H1 (cell line): ENCODE measurements at places on chromosomes 13 and 19.
A peak's percentile ranks its signal among the peaks of the same experiment; 100 is the strongest.

- no peaks in the 10 kb centered on the region for H3K36me3 ChIP-seq
- peak; percentile 90 for DNase-seq
- H3K4me1 ChIP-seq, result peaks cover 20% of the 10 kb centered on the region; the same call in 1 of the 2 replicates
- H3K4me3 ChIP-seq, result peak overlapping the region; percentile 96; the same call in 1 of the 2 replicates
Observed at GRCh38 chr19:17339088-17339741, 1.9 kb downstream of the GTPBP3 start.

GRCh38 chr19:40367577-40368434 lies 19.3 kb downstream of the PLD3 start:
- no peak for DNase-seq
- peaks cover 11% of the 10 kb centered on the region for H3K4me1 ChIP-seq
- H3K27ac ChIP-seq, result no peak overlapping the region; the same call in 1 of the 2 replicates
- no peak overlapping the region for H3K4me3 ChIP-seq

DNA sequence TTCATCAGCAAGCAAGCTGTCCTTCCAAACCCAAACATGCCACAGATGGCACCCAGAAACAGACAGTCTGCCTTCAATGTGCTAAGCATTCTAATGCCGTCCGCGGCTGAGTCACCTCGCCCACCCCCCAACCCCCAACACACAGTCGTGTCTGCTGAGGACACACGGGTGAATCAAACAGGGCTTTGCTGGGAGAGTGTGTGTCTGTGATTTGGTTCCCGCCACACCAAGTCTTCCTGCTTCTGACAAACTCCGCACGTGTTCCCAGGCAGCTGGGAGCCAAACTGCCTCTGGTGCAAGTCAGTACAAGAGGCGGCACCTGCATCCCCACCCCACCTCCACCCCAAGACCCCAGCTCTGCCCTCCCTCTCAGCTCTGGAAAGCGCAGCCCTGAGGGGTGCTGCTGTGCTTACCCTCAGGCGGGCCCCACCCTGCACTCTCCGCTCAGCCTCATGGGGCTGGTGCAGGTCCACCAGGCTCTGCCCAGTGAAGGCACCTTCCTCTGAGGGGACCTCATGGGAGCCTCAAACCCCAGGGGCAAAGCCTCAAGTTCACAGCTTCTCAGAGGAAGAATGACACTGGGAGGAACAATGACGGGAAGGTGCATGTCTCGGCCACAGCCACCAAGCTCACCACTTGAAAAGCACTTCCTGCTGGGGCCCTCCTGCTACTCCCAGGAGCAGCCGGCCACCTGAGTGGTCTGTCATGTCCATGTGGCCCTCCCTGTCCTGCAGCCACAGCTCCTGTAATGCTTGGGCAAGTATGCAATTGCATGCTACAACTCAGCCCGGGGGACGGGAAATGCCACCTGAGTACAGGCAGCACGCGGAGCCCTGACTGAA lies 15.0 kb upstream of the SLC35E1 start:
- peaks cover 37% of the 10 kb centered on the region for H3K4me1 ChIP-seq
- no peak overlapping the region for H3K27ac ChIP-seq
- H3K36me3 ChIP-seq, result no peaks in the 10 kb centered on the region
- no peak for DNase-seq

DNA sequence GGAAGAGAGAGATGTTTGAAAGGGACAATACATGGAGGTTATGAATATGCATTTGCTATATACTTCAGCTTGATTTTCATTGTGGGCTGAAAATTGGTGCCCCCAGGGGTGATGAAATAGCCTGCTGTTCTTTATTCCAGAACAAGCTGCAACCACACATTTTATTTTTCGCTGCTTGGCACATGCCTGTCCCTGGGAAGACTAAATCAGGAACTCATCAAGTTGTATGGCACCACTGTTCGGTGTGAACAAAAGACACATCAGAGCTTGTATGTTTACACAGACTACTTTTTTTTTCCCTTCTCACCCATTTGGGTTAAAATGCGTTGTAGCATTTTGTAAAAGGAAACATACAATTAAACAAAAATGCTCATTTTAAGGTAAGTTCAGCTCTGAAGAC lies 230.7 kb downstream of the NALCN start:
- no peak overlapping the region for H3K27ac ChIP-seq
- no peaks in the 10 kb centered on the region for H3K36me3 ChIP-seq
- H3K4me3 ChIP-seq, result no peak overlapping the region
- H3K4me1 ChIP-seq, result no peaks in the 10 kb centered on the region
- H3K27me3 ChIP-seq, result no peaks in the 10 kb centered on the region
- no peak for DNase-seq

GRCh38 chr19:49782515-49782914 lies 15.7 kb downstream of the AP2A1 start:
- H3K27me3 ChIP-seq, result no peaks in the 10 kb centered on the region
- H3K4me3 ChIP-seq, result no peak overlapping the region
- no peaks in the 10 kb centered on the region; the same call in 1 of the 2 replicates for H3K4me1 ChIP-seq
- no peak overlapping the region for H3K27ac ChIP-seq
- peaks cover 2% of the 10 kb centered on the region; the same call in 1 of the 2 replicates for H3K36me3 ChIP-seq
- no peak for DNase-seq

- DNase-seq, result no peak
- peaks cover 14% of the 10 kb centered on the region for H3K4me1 ChIP-seq
- H3K4me3 ChIP-seq, result no peak overlapping the region
- H3K27me3 ChIP-seq, result no peaks in the 10 kb centered on the region
- H3K36me3 ChIP-seq, result no peaks in the 10 kb centered on the region
- H3K27ac ChIP-seq, result no peak overlapping the region
Observed at GRCh38 chr13:40599747-40600146, 66.7 kb downstream of the FOXO1 start.

GRCh38 chr19:903266-903797 lies 9.7 kb downstream of the R3HDM4 start:
- H3K4me3 ChIP-seq, result no peak overlapping the region
- H3K4me1 ChIP-seq, result peaks cover 10% of the 10 kb centered on the region; the same call in 1 of the 2 replicates
- no peak for DNase-seq
- H3K36me3 ChIP-seq, result peaks cover 11% of the 10 kb centered on the region; the same call in 1 of the 2 replicates
- no peak overlapping the region for H3K27ac ChIP-seq

DNA sequence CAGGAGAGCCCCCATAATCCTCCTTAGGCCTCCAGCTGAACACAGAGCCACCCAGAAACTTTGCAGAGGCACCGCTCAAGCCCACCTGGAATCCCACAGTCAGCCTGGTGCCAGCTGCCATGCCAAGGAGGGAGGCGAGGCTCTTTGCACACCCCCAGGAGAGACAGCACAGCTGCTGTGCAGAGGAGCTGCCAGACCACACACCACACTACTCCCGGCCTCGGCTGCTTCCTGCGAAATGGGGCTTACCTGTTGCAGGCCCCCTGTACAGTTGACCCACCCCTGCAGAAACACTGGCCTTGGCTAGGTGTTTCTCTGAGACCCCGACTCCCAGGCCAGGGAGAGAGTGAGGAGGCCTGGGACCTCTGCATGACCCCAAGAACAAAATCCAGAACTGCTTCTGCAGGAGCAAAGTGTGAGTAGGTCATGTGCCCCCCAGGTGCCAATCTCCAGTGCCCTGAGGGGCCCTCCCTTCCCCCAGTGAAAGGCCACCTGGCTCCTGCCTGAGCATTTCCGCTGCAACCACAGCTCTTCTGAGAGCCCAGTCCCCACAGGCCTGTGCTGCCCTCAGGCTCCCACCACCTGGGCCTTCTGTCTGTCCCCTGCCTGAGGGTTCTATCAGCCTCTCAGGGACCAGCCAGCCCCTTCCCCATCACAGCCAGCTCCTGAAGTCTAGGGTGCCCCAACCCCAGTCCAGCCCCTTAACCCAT lies 580.4 kb downstream of the UQCRFS1 start:
- H3K27ac ChIP-seq, result no peak overlapping the region
- no peak for DNase-seq

DNA sequence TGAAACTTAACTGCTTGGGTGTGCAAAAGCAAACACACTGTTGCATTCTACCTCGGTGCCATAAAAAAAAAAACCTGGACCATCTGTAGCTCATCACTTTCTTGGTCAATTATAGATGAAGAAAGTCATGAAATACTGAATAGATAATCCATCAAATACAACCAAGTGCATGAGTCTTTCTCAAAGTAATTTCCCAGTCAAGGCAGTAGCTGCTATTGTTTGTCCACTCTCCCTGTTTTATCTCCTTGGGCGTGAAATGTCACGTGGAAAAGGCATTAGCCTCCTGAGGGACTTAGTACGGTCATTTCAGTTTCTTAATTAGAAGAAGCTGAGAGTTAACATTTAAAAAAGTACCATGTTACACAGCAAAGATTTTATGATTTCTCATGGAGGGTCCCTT lies 1697.9 kb downstream of the PCDH9 start:
- H3K4me3 ChIP-seq, result no peak overlapping the region
- no peak for DNase-seq
- H3K4me1 ChIP-seq, result no peaks in the 10 kb centered on the region
- no peaks in the 10 kb centered on the region for H3K36me3 ChIP-seq
- no peaks in the 10 kb centered on the region for H3K27me3 ChIP-seq

DNA sequence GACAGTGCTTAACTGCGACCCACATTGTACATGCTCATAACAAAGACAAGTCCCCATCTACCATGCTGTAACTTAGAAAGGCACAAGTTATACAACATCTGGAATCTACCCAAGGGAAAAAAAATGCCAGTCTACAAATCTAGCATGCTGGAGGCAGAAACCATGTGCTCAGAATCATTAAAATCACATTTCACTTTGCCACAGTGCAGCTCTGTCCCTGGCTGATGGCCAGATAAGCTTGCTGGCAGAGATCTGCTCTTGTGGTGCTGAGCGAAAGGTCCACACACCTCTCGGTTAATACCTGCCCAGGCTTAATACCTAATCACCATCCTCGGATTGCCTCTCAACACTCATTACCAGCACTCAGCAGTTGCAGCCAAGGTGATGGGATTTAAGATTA lies 74.1 kb upstream of the UQCRFS1 start:
- H3K27me3 ChIP-seq, result no peaks in the 10 kb centered on the region
- DNase-seq, result no peak
- H3K27ac ChIP-seq, result no peak overlapping the region
- no peaks in the 10 kb centered on the region for H3K36me3 ChIP-seq
- no peak overlapping the region for H3K4me3 ChIP-seq

DNA sequence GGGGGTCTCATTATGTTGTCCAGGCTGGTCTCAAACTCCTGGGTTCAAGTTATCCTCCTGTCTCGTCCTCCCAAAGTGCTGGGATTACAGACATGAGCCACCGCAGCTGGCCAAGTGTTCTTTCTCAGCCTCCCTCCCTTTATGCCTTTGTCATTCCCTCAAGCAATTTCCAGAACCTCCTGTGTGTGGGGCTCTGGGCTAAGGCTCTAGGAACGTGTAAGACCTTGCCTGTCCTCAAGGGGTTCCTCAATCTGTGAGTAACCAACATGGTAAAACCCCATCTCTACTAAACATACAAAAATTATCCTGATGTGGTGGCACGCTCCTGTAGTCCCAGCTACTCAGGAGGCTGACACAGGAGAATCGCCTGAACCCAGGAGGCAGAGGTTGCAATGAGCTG lies 15.5 kb upstream of the SPACA4 start:
- no peaks in the 10 kb centered on the region for H3K36me3 ChIP-seq
- DNase-seq, result no peak
- H3K27me3 ChIP-seq, result no peaks in the 10 kb centered on the region
- peaks cover 2% of the 10 kb centered on the region for H3K4me1 ChIP-seq

DNA sequence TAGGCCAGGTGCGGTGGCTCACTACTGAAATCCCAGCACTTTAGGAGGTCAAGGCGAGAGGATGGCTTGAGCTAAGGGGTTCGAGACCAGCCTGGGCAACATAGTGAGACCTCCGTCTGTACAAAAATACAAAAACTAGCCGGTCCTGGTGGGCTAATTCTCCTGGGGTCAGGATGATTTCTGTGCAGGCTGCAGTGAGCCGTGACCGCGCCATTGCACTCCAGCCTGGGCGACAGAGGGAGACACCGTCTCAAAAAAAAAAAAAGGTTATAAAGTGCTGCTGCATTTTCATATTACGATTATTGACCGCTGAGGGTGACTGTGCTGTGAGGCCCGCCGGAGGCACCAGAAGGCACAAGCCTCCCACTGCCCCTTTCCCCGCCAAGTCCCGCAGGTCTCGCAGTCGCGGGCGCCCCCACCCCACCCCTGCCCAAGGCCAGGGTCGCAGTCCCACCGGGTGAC lies 477 bp upstream of the PLEKHF1 start:
- H3K27ac ChIP-seq, result no peak overlapping the region
- peaks cover 3% of the 10 kb centered on the region for H3K27me3 ChIP-seq
- H3K4me1 ChIP-seq, result no peaks in the 10 kb centered on the region
- no peak for DNase-seq
- no peaks in the 10 kb centered on the region for H3K36me3 ChIP-seq

DNA sequence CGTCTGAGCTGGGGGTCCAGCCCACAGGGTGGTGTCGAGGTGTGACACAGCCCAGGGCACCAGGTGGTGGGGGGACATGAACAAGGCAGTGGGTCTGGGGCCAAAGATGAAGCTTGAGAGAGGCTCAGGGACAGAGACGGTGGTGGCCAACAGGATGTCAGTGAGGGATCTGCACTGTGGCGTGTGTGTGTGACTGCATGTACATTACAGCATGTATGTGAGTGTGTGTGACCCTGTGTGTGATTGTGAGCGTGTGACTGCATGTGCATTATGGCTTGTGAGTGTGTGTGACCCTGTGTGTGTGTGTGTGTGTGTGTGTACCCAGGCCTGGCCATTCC lies 1.6 kb downstream of the ADAMTS10 start:
- H3K4me1 ChIP-seq, result peaks cover 19% of the 10 kb centered on the region
- H3K27me3 ChIP-seq, result no peaks in the 10 kb centered on the region
- peak overlapping the region; percentile 84 for H3K4me3 ChIP-seq
- no peak for DNase-seq
- peak overlapping the region; percentile 79; the same call in 1 of the 2 replicates for H3K27ac ChIP-seq

GRCh38 chr19:51156710-51157109 lies 14.6 kb downstream of the SIGLEC7 start:
- 0 out of 2 replicates have a peak, but pooled peaks cover 3% of the 10 kb centered on the region for H3K27me3 ChIP-seq
- H3K4me3 ChIP-seq, result no peak overlapping the region
- H3K27ac ChIP-seq, result no peak overlapping the region
- no peak for DNase-seq

DNA sequence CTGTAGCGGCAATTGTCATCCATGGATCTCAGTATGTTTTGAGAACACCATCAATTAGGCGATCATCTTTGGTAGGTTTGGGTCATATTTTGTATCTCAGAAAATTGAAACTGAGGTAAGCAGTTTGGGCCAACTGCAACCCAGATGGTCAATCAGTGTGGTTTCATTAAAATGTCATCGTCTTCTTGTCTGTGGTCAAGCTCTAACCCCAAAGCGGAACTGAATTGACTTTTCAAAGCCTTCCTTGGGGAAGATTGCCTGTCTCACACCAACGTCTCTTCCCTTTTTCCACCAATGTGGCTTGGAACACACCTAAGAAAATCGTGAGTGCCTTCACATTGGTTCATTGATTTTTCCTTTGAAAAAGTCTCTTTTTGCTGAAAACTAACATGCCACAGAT lies 56.3 kb upstream of the UBAC2 start:
- DNase-seq, result no peak
- no peak overlapping the region for H3K27ac ChIP-seq
- H3K4me3 ChIP-seq, result no peak overlapping the region
- no peaks in the 10 kb centered on the region for H3K27me3 ChIP-seq

GRCh38 chr13:103147961-103148360 lies 81.7 kb upstream of the SLC10A2 start:
- no peaks in the 10 kb centered on the region for H3K4me1 ChIP-seq
- no peak overlapping the region for H3K4me3 ChIP-seq
- DNase-seq, result no peak
- no peaks in the 10 kb centered on the region for H3K27me3 ChIP-seq
- no peaks in the 10 kb centered on the region for H3K36me3 ChIP-seq
- no peak overlapping the region for H3K27ac ChIP-seq

- H3K36me3 ChIP-seq, result no peaks in the 10 kb centered on the region
- H3K4me1 ChIP-seq, result no peaks in the 10 kb centered on the region
- no peak overlapping the region for H3K4me3 ChIP-seq
- H3K27ac ChIP-seq, result no peak overlapping the region
- H3K27me3 ChIP-seq, result no peaks in the 10 kb centered on the region
Observed at GRCh38 chr13:109974354-109974753, 188.0 kb upstream of the IRS2 start.
